ENCODE measurements at places on chromosomes 5 and 9.

- no peak for DNase-seq
Measured at GRCh38 chr9:128231638-128232527, 28.7 kb downstream of the DNM1 start.

DNA sequence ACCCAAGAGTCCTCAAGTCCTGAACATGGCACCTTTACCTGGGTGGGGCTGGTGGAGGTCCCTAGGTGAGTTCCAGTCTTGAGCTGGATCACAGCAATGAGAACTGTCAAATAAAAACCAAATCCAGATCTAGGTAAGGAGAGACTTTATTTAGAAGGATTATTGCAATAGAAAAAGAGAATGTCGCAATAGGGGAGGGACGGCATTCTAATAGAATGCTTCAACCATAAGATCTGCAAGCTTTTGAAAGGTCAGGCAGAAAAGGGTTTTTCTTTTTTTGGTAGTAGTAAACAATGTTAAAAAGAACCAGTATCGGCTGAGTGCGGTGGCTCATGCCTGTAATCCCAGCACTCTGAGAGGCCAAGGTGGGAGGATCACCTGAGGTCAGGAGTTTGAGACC, 5.2 kb upstream of the GCNT1 start:
- peak; percentile 91 for DNase-seq

- peak; percentile 47 for DNase-seq
Measured at GRCh38 chr9:115730845-115731244, 422.7 kb upstream of the PAPPA start.

DNA sequence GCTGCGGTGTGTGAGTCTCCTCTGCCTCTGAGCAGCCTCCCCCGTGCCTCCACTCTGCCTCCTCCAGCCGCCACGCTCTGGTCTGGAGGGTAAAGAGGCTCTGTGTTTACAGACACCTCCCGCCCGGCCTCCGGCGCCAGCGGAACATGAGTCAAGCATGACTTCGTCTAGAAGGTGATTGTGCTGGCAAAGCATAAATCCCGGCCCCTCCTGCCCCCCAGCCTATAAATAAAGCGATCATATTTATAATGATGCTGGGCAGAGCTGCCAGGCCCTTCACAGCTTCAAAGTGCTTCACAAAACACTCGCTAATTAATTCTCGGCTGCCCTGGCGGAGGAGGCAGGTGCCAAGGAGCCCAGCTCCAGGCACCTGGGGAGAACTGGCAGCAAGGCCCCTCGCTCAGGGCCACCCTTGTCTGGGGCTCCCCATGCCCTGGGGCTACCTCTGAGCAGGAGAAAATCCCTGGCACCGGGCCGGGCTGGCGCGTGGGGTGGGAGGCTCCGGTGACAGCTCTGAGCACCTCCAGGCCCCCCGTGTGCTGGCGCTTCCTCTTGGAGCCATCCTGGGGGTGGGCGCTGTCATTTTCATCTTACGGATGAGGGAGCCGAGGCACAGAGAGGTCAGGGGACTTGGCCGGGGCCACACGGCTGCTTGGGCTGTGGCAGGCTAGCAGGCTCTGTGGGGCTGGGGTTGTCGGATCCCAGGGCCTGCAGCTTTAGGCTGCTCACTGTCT, 87.8 kb downstream of the RXRA start:
- peak; percentile 90 for DNase-seq

GRCh38 chr9:107667231-107668070, 177.9 kb upstream of the KLF4 start:
- DNase-seq: no peak

Measured in iris pigment epithelial cell (primary cell).